ENCODE measurements at places on chromosomes 7 and 10.

DNA sequence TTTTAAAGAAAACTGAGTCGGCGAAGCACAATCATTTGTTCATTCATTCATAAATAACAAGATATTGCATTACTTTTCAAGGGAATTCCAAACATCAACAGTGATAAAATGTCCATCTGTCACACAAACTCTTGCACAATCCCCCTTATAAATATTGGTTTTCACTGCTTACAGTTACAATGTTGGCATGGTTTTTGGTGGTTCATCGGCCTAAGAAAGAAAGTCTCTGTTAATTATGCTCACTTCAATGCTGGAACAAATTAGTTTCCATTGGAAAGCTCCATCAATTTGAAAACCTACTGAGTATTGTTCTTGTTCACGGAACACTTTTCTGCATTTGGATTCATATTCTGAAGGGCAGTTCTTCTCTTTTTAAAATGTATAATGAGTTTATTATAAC is 188.5 kb downstream of the JAZF1 start:
- DNase-seq = peak; percentile 53

GRCh38 chr7:134907639-134908038 is 78.7 kb upstream of the AGBL3 start:
- no peak for DNase-seq

DNA sequence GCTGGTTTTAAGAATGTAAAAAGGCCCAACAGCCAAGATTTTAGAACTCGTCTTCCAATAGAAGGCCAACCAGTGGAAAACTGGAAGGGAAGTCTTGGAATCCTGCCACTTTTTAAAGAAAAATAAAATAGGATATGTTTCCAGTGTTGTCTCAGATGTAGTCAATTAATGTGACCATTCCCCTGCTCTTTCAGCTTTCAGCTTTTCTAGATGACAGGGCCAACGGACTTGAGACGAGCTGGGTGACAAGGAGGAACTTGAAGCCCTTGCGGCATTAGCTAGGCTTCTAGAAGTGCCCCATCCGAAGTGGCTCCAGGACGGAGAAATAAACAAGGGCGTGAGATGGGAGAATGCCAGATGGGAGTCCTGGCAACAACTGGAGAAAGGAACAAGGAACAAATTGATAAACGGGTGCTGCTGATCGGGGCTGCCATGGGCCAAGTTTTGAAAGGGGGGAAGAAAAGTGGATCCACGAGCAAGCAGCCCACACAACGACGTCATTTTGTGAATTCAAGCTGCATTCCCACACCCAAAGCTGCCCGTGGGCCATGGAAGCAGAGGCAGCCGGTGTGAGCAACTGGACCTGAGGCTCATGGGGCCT is 42.3 kb downstream of the CTBP2 start:
- DNase-seq = no peak

- no peak for DNase-seq
Observed at GRCh38 chr7:66173856-66174255, 31.3 kb upstream of the TPST1 start.

- DNase-seq = no peak
Observed at GRCh38 chr10:123156078-123156477, 1.9 kb downstream of the BUB3 start.

DNA sequence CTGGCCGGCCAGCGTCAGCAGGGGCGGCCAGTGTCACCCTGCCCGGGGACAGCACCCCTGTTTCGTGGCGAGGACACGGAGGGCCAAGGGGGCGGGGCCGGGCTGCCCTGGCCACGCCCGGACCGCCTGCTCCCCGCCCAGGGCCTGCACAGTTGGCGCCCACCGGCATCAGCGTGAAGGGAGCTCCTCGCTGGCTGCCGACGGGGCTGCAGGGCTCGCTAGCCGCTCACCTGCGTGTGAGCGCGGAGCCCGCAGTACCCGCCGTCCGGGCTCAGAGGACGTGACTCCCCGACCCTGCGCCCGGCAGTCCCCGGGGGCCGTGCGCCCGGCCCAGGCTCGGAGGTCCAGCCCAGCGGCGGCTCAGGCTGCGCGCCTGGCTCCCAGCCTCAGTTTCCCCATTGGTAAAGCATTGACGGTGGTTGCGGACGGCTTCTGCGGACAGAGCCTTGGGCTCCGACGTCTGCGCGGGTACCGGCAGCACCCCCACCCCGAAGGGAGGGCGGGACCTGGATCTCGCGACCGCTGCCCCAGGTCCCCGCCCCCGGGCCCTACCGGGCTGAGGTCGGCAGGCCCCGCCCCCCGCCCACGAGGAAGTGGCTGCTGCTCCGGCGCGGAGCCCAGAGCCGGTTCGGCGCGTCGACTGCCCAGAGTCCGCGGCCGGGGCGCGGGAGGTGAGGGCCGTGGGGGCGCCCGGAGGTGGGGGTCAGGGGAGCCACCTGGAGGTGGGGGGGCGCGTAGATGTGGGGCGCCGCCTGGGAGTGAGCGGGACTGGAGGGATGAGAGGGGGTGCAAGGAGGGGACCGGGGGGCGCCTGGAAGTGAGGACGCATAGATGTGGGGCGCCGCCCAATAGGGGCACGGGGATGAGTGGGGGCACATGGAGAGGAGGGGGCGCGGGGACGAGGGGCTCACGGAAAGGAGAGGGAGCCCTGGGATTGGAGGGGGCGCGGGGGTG is at the start of gene ARPC1B:
TSS of gene ARPC1B (plus strand) at position 620 of the 954 bp plus-strand sequence. CDS start 10,985 bp downstream, outside the sequence.
- DNase-seq = peak; percentile 89

GRCh38 chr7:94907811-94908322 is 473 bp downstream of the PPP1R9A start:
- peak; percentile 19 for DNase-seq

- no peak for DNase-seq
Observed at GRCh38 chr10:79406683-79407422, 38.6 kb downstream of the ZCCHC24 start.

DNA sequence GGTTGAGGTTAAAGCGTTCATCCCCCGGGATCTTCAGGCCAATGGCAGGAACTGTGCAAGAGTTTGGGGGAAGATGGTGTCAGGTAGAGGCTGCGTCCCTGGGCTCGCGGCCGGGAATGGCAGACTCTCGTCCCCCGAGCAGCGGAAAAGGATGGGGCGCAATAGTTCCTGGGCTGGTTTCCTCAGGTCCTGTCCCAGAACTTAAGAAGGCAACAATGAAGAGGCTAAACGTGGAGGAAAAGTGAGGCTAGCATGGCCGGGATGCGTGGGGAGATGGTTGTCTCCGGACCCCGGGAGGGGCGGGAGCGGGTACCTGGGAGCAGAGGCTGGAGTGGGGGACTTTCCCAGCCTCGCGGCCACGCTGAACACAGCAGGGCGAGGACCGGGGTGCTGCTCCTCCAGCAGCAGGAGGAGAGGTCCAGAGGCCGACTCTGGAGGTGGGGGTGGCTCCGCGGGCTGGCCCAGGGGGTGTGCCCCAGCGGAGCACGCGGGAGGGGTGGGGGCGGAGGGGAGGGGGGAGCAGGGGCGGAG is 882 bp downstream of the IRF5 start:
- no peak for DNase-seq

- DNase-seq = no peak
Observed at GRCh38 chr7:113307147-113307546, 188.8 kb upstream of the SMIM30 start.

DNA sequence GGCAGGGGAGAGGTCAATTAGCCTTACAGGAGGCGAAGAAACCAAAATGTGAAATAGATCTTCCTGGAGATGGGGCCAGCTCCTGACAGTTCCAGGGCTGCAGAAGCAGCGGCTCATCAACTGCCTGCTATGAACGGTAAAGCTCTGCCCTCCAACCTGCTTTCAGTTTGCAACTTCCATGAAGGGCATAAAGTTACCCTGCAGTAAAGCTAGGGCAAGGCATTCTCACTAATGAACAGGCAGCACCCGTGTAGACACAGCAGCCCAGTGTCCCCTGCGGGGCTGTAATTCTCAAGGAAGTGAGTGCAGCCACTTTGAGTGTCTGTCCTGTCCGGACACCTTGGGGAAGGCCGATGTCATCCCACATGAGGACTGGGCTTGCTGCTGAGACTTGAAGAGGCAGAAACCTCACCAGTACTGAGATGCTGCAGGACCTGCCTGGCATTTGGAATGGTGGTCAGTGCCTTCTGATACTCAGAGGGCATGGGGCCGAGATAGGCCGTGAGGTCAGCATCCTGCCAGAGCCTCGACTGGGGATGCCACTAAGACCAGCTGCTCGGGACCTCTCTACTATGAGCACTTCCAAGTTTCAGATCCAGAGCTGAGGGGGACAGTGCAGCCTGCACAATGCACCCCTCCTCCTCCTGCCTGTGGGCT is 26.1 kb upstream of the C10orf53 start:
- no peak for DNase-seq

- DNase-seq = peak; percentile 68
Observed at GRCh38 chr7:117212969-117213877, 109.6 kb downstream of the WNT2 start.

DNA sequence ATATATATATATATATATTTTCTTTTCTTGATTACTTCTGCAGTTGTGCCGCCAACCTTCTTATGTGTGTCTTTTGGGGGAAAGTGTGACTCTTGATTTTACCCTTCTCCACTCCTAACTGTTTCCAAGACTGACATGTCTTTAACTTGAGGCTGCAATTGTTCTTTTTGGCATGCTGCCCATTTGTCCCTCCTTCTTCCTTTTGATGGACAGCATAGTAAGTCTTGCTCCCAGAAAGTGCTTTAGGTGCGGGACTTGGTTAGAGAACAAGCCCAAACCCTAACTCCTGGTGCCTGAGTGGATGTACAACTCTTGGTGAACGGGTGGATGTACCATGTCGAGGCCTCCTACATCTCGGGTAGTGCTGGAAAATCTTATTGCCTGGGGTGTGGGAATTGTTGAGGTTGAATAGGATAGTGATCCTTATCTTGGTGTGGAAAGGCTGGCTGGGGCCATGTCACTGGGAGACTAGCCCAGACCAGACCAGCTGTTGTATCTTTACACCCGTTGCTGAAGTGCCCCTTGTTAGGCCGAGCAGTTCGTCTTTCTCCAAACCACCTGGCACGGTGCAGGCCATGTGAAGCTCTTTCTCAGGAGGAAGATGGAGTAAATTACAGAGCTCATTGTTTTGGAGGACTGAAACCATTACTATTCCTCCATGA is 16.3 kb downstream of the TCF7L2 start:
- DNase-seq = no peak

DNA sequence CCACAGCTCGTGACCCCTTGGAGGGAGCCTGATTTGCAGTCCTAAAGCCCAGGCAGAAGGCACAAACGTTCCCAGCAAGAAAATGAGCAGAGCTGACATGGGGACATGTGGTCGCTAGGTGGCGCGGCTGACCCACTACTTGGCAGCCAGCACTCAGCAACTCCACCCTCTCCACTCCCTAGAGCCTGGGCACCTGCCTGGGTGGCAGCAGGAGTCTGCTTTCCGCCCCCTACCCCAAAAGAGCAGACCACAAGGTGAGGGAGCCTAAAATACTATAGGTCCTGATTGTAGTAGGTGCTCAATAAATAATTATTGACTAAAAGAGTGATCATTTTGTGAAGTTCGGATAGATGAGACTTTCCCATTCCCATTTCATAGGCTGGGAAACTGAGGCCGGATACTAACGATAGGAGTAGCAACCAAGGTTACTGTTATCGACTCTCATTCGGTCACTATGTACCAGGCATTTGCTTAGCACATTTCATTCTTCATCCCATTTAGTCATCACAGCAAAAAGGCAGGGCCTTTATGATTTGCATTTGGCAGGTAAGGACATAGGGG is 57.4 kb downstream of the NEUROG3 start:
- peak; percentile 54 for DNase-seq

DNA sequence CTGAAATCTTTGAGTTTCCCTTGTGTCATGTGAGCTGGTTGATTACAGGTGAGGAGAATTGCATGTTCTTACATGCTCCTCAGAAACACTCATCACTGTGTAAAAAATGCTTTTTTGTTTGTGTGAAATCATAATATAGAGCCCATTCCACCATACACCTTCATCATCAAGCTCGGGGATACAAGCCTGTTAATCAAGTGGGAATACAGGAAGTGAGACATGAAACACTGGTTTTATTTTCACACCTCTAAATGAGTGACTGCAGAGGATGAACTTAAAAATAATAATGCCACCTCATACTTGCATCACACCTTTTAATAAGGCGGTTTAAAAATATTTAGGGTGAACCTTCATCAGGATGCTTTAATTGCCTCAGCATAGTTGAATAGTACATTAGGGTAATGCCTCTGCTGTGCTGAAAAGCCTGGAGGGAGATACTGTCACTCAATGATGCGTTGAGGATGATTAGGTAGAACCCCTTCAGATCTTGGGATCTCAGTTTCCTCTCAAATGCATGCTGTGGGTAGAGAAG is 164.6 kb downstream of the AUTS2 start:
- DNase-seq = no peak

GRCh38 chr7:148483515-148484308 is 106.9 kb upstream of the C7orf33 start:
- no peak for DNase-seq

DNA sequence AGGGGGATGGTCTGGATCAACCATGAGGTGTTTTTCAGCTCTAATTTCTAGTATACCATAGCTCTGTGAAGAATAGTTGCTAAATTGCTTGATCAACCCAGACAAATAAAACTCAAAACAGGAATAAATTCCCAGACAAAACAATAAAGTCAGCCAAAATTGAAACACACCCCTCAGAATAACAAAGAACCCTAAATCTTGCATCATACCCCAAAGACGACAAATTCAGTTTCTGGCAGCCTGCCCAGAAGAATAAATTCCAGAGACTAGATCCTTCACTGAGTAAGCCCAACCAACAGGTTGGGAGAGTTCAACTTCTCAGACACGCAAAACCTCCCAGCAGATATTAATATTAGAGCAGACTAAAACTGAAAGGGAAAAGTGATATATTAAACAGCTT is 11.2 kb upstream of the SEM1 start:
- DNase-seq = no peak

DNA sequence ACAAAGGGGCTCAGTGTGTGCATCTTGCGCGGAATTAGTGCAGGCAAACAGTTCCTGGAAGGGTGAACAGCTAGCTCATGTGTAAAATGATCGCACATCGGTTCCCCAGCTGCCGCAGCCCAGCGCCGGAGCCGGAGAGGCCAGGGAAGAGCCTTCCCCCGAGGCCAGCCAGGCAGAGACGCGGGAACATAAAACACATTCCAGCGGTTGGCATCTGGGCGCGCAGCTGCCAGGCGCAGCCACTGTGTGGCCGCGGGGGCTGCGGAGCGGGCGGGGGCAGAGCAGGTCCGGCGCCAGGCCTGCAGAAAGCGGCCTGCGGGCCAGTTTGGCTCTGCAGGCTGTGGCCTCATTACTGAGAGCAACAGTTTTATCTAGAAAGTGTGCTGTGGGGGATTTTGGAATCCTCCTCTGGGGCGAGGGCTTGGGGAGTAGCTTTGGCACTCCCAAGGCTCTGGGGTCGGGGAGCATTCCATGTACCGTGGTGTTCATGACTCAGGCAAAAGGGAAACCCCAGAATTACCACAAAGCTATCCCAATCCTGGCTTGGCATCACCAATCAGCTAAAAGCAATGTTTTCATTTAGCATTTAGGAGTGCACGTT is 74.3 kb downstream of the SAMD9 start:
- no peak for DNase-seq

DNA sequence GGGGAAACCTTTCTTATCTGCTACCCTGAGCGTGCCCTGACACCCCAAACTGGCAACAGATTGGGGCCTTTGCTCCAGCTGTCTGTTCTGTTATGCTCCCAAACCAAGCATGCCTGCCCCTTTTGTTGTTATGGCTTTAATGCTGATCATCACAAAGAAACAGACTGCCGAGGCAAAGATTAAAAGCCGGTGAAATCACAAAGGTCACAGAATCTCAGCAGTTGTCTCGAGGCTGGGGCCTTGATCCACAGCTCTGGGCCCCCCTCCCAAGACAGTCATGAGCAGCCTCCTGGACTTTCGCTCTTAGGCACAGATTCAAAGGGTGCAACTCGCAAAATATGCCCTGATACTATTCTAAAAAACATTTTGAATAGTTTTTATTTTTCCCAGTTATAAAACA is 65.6 kb downstream of the STRA8 start:
- no peak for DNase-seq

Measured in COLO829 (cell line).